ENCODE measurements at places on chromosomes 6 and 20. TPM values are rescaled to one million over a fixed set of nuclear protein-coding genes. Genes with fewer than 3 reads are reported as not detected.
A peak's percentile ranks its signal among the peaks of the same experiment; 100 is the strongest.

ENPP5 gene
- not detected for total RNA-seq

DNA sequence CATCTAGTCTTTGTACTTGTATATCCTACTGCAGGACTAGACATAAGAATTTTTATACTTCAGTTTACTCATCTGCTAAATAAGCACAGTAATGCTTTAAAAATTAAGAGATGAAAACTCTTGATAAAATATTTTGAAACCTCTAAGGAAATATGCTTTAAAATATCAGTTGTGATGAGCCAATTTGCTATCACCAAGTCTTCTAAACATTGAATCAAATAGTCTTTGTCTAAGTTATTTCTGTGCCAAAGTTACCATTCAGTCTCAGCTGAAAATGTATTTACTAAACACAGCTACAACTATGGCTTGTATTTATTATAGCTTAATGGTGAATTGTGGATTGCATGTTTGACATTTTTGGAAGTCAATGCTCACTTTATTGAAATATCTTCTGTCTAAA, 46.2 kb upstream of the RFPL4B start:
- H3K4me1 ChIP-seq, result no peaks in the 10 kb centered on the region
- H3K4me3 ChIP-seq, result no peak overlapping the region
- H3K27me3 ChIP-seq, result peaks cover 60% of the 10 kb centered on the region
- no peak overlapping the region for H3K27ac ChIP-seq

- no peaks in the 10 kb centered on the region for H3K36me3 ChIP-seq
- DNase-seq, result no peak
- no peak overlapping the region for H3K27ac ChIP-seq
- peaks cover 21% of the 10 kb centered on the region for H3K27me3 ChIP-seq
These were observed 73.0 kb upstream of the NHSL1 start for GRCh38 chr6:138572167-138572875.

DNA sequence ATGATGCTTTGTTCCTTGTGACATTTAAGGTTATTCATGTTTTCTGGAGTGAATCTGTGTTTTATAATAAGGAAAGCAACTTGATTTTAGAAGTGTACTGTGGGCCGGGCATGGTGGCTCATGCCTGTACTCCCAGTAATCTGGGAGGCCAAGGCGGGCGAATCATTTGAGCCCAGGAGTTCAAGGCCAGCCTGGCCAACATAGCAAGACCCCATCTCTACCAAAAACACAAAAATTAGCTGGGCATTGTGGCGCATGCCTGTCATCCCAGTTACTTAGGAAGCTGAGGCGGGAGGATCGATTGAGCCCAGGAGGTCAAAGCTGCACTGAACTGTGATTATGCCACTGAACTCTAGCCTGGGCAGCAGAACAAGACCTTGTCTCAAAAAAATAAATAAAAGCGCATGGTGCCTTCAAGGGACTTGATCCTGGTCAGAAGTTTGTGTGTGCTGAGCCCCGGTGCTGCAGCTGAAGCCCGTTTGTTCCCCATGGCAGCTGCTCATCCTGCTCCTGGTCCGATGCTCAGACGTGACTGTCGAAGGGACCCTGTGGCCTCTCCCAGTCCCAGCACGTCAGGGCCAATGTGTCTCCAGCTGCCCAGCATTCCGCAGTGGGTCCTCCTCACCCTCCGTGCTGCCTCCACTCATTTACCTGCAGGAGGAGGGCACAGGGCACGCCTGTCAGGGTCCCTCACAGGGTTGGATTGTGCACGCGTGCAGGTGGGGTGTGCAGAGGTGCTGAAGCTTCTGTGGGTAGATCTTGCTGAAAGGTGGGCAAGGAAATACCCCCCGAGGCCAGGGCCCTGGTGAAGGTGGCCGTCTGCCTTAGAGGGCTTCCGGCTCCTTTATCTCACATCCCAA, 18.3 kb downstream of the ENTPD6 start:
- H3K36me3 ChIP-seq, result peaks cover 5% of the 10 kb centered on the region
- no peaks in the 10 kb centered on the region for H3K27me3 ChIP-seq
- no peak overlapping the region for H3K4me3 ChIP-seq
- DNase-seq, result no peak

GRCh38 chr6:110980648-110981047, 1.2 kb upstream of the RPF2 start:
- peak overlapping the region; percentile 98 for H3K4me3 ChIP-seq
- H3K36me3 ChIP-seq, result peaks cover 30% of the 10 kb centered on the region
- H3K27me3 ChIP-seq, result no peaks in the 10 kb centered on the region
- H3K4me1 ChIP-seq, result peaks cover 25% of the 10 kb centered on the region
- H3K27ac ChIP-seq, result peak overlapping the region; percentile 99

DNA sequence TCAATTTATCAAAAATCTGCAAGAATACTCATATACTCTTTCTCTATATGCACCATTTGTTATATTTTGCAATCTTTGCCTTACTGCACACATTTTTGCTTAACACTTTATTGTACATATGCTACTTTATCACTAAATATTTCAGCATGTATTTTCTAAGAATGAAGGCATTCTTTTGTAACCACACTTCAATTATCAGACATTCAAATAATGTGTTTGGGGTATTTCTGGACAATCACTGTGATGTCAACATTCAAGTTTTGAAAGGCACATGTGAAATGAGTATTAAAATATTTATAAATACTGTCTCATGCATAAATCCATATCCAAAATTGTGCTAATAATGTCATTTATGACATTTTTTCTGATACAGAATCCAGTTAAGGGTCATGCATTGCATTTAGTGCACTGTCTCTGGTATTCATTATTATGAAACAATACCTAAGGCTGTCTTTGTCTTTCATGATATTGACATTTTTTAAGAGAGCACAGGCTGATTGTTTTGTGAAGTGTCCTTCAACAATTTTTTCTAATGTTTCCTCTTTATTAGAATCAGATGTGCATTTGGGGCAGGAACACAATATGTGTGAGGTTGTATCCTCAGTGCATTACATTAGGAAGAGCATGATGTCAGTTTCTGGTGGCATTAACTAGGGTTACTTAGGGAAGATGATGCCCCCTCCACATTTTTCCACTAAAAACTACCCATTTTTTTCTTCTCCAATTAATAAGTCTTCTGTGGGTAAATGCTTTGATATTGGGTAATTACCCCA, 105.7 kb downstream of the MTFR2 start:
- H3K36me3 ChIP-seq, result peaks cover 9% of the 10 kb centered on the region
- peaks cover 2% of the 10 kb centered on the region for H3K27me3 ChIP-seq
- DNase-seq, result no peak
